ENCODE measurements at places on chromosomes 5 and 9.

- no peak for DNase-seq
Observed at GRCh38 chr5:149185067-149185466, 43.8 kb downstream of the ABLIM3 start.

DNA sequence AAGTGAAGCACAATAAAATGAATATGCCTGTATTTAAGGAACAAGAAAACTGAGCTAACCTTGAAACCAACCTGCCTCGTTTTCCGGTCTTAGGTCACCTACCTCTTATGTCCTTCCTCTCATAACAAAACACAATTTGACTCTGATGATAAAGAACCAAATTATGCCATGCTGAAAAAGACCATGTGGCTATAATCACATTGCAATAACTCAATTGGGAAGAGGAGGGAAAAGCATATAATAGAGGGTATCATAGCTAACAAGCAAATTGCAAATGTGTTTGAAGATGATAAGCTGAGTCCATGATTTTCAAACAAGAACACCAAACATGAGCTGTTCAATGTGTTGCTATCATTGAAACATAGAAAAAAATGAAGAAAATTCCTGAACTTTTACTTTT is 260.8 kb downstream of the PLK2 start:
- DNase-seq: no peak

DNA sequence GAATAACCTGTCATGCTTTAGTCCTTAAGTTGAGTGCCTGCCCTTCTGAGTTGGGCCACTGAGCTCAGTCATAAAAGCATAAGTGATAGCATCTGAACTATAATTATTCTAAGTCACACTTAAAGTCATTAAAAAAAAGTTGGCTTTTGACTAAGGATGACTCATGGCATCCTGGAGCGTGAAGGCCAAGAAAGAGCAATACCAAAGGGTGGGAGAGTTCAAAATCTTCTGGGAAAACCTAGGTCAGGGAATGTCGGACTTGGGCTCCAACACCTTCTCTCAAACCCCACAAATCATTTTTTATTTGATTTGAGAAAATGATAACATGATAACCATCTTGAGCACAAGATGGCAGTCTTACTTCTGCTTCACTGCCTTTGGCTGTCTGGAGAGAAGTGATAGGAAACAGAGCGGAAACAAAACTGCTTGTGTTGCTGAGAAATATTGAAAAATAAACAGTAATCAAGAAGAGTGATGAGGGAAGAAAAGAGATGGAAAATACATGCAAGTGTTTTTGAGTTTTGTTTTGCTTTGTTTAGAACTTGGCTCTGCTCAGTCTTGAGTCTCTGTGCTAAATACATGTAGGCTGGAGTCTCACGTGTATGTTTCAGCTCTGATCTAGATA is 16.9 kb upstream of the NTRK2 start:
- no peak for DNase-seq

- no peak for DNase-seq
Observed at GRCh38 chr5:17614872-17615605, 4.8 kb downstream of the TAF11L12 start.

- DNase-seq: no peak
Observed at GRCh38 chr9:114164191-114164794, 9.0 kb downstream of the COL27A1 start.

DNA sequence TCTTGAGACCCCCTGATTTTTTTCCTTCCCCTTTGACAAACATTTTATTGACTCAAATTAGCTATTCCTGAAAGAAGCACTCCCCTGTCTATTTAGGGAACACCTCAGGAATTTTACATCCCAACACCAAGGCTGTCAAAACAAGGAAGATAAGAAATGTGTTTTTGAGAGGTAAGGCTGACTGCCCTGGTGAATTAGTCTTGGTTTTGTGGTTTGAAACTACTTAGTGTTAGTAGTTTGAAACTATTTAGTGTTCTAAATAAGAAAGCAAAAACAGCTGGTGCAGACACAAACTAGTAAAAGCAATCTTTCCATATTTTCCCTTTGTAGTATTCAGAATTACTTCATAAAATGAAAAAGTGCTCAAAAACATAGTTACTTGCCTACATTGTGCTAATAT is 120.7 kb downstream of the PCSK1 start:
- no peak for DNase-seq

DNA sequence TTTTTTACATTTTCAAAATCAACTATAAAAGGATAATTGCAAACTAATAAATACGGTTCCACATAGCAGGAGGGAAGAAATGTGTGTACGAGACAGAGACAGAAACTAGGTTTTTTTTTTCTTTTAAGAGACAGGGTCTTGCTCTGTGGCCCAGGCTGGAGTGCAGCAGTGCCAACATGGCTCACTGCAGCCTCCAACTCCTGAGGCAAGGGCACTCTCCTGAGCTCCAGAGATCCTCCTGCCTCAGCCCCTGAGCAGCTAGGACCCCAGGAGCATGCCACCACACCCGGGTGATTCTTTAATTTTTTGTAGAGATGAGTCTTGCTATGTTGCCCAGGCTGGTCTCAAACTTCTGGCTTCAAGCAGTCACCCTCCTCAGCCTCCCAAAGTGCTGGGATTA is 2.1 kb upstream of the OR2V1 start:
- no peak for DNase-seq

DNA sequence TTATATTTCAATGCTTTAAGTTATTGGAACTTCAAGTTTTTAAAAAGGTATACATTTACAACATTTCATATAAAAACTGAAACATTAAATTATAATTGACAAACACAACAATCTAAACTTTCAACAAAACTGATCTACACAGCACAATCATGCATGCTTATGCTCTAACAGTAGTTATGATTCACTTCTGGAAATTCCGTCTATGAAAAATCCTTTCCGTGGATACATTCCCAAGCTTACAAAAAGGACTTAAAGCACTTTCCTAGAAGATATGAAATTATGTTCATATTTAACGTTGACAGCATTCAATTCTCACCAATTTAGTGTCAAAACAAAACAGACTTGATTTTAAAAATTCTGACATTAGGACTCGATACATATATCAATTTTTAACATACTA is 3.7 kb downstream of the HNRNPH1 start:
- DNase-seq: no peak

GRCh38 chr5:142254431-142254830 is 70.4 kb downstream of the SPRY4 start:
- no peak for DNase-seq

- no peak for DNase-seq
Observed at GRCh38 chr5:133466556-133467334, 145.6 kb downstream of the FSTL4 start.

DNA sequence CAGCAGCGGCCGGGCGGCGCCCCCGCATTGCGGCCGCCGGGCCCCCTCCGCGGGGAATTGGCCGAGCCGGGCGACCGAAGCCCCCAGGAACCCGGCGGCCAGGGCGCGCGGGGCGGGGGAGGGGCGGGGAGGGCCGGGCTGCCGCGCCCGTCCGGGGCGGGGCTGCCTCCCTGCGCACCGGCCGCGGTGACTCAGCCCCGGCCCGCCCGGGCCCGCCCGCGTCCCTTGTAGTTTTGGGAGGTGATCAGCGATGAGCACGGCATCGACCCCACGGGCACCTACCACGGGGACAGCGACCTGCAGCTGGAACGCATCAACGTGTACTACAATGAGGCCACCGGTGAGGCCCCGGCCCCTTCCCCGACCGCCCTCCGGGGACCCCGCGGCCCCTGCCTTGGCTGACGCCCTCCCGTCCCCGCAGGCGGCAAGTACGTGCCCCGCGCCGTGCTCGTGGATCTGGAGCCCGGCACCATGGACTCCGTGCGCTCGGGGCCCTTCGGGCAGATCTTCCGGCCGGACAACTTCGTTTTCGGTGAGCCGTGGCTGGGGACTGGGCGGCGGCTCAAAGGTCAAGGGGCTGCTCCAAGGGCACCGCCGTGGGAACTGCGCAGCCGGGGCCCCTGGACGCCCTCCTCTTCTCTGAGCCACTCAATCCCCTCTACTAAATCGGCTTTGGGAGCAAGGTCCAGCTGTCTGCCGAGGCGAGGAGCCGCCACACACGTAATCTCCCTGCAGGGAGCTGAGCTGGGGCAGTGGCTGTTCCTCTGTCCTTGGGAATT is 592 bp downstream of the TUBB4B start:
- peak; percentile 55 for DNase-seq

Measured in anterior cingulate cortex (tissue), 58 donors.